Kidney (tissue), 22 donors: ENCODE measurements at places on chromosomes 7 and 10. TPM values are rescaled to one million over a fixed set of nuclear protein-coding genes. Genes with fewer than 3 reads are reported as not detected.

The POU6F2 gene
- polyA plus RNA-seq: not detected

The ZPBP gene
- not detected for polyA plus RNA-seq

The CPXM2 gene
- 18.5 TPM for polyA plus RNA-seq

The CTTNBP2 gene
- polyA plus RNA-seq: 3.8 TPM

The RBM20 gene
- polyA plus RNA-seq: 0.88 TPM

The RTKN2 gene
- 0.24 TPM for polyA plus RNA-seq

The PNLIPRP2 gene
- polyA plus RNA-seq: not detected

The HECW1 gene
- polyA plus RNA-seq: 7.5 TPM

The CFAP43 gene
- polyA plus RNA-seq: 3.1 TPM

The COBL gene
- 9.8 TPM for polyA plus RNA-seq

The AKR1D1 gene
- not detected for polyA plus RNA-seq

The PLXDC2 gene
- polyA plus RNA-seq: 11.9 TPM

The TLX1 gene
- not detected for polyA plus RNA-seq

The CALN1 gene
- polyA plus RNA-seq: not detected

The VPS37D gene
- polyA plus RNA-seq: 19.3 TPM

The CALML5 gene
- not detected for polyA plus RNA-seq

The CAV1 gene
- 15.7 TPM for polyA plus RNA-seq

The BHLHA15 gene
- not detected for polyA plus RNA-seq

The MYO1G gene
- 0.60 TPM for polyA plus RNA-seq

The CALML3 gene
- polyA plus RNA-seq: 15.9 TPM

The WDR37 gene
- 6.0 TPM for polyA plus RNA-seq

The ANKRD30A gene
- polyA plus RNA-seq: not detected

The NUP205 gene
- 20.5 TPM for polyA plus RNA-seq

The SLC25A28 gene
- 57.1 TPM for polyA plus RNA-seq

The CYP3A4 gene
- polyA plus RNA-seq: 0.37 TPM

The GPR26 gene
- not detected for polyA plus RNA-seq

The MRLN gene
- polyA plus RNA-seq: 24.3 TPM

The HKDC1 gene
- 8.3 TPM for polyA plus RNA-seq

The SLC26A4 gene
- 7.3 TPM for polyA plus RNA-seq

The TMEM236 gene
- 0.09 TPM for polyA plus RNA-seq

The PPP1R9A gene
- polyA plus RNA-seq: 2.6 TPM

The CPED1 gene
- 2.9 TPM for polyA plus RNA-seq

The BLNK gene
- polyA plus RNA-seq: 28.5 TPM

The TDRD1 gene
- polyA plus RNA-seq: not detected

The GPR141 gene
- polyA plus RNA-seq: not detected

The FAM131B gene
- 0.19 TPM for polyA plus RNA-seq

The SPDYE1 gene
- not detected for polyA plus RNA-seq

The C10orf67 gene
- 1.1 TPM for polyA plus RNA-seq

The TCAF2 gene
- polyA plus RNA-seq: 1.3 TPM

The PPP1R17 gene
- polyA plus RNA-seq: not detected

The BCL7B gene
- 67.3 TPM for polyA plus RNA-seq

The FAM25G gene
- polyA plus RNA-seq: not detected

The GPR22 gene
- polyA plus RNA-seq: not detected

The ELFN1 gene
- 3.5 TPM for polyA plus RNA-seq
